Kidney capillary endothelial cell (primary cell): ENCODE measurements at places on chromosomes 11 and 22.

- DNase-seq, result no peak
Observed at GRCh38 chr22:34834059-34834458, 231.9 kb upstream of the ISX start.

GRCh38 chr11:106160494-106160893 lies 83.0 kb downstream of the AASDHPPT start:
- no peak for DNase-seq

GRCh38 chr11:33039274-33040032 lies at the start of gene TCP11L1:
Gene TCP11L1 (plus strand): TSS chr11:33039572. CDS start chr11:33043774, 4,202 bp downstream.
- DNase-seq, result peak; percentile 89

GRCh38 chr11:79762279-79762921 lies 321.6 kb upstream of the TENM4 start:
- no peak for DNase-seq

GRCh38 chr11:114027926-114028325 lies 31.6 kb upstream of the ZBTB16 start:
- no peak for DNase-seq

DNA sequence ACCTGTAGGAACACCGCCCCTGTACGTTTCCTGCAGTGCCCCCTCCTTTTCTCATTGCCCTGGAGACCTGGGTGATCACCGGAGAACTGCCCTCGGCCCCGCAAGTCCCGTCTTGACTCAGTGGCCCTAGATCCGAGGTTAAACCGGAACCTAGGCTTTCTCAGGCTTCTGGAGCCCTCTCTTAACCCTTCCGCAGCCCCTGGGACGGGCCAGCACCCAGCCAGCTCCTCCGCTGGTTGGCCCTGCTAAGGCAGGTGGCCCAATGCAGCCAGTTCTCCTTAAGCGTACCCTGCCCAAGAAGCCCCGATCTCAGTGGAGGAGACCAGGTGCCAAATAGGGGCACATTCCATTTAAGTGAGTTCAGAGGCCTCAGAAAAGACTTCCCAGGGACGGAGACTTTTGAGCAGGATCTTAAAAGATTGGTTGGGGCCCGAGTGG lies 776 bp downstream of the NLRX1 start:
- DNase-seq, result no peak

DNA sequence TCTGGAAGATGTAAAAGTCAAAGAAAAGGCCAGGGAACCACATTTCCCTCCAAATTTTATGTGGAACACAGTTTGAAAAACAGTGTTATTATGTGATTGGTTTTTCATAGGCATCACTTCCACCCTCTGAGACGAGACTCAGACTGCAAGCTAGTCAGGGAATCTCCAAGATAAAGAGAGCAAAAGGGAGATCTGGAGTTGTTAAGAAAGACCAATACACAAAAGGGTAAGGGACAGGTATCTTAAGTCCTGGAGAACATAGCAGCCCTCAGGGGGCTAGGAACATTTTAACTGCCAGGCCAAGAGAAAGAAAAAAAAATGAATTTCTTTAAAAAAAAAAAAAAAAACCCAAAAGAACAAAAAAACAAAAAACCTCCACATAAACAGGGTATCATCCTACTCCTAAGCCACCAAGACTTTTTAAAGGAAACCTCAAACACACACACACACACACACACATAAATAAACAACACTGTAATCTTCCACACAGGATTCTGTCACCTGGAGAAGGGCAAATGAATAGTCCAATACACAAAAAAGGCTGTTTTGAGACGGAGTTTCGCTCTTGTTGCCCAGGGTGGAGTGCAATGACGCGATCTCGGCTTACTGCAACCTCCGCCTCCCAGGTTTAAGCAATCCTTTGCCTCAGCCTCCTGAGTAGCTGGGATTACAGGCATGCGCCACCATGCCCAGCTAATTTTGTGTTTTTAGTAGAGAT lies 44.5 kb downstream of the CELF1 start:
- DNase-seq, result no peak

DNA sequence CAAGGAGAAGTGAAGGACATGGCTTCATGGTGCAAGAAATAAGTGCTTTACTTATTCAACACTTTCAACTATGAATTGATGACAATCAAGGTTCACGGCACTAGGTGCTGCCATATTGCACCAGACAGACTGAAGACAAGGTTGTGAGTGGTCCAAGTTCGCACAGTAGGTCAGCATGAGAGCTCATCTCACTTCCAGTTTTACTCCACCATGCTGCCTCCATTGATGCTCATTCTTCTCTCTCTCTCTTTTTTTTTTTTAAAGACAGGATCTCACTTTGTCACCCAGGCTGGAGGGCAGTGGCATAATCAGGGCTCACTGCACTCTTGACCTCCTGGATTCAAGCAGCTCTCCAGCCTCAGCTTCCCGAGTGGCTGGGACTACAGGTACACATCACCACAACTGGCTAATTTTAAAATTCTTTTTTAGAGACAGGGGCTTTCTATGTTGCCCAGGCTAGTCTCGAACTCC lies 47.7 kb downstream of the EHF start:
- DNase-seq, result no peak

DNA sequence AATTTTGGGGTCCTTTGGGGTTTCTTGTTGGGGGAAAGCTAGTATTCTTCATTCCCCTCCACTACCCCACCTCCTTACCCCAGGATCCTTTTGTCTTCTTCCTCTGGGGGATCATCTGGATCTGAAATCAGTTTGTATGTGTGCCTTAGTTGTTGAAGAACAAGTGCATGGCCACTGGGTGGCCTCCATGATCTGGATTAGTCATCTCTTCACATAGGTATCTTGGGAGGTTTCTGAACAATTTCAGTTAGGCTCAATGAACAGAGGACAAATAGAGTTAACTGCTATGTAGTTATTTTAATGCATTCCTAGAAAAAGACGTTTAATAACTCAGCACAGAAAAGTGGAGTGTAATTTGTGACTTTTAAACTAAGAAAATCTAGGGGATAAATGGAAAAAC lies 7.1 kb upstream of the VWA5A start:
- peak; percentile 27 for DNase-seq

DNA sequence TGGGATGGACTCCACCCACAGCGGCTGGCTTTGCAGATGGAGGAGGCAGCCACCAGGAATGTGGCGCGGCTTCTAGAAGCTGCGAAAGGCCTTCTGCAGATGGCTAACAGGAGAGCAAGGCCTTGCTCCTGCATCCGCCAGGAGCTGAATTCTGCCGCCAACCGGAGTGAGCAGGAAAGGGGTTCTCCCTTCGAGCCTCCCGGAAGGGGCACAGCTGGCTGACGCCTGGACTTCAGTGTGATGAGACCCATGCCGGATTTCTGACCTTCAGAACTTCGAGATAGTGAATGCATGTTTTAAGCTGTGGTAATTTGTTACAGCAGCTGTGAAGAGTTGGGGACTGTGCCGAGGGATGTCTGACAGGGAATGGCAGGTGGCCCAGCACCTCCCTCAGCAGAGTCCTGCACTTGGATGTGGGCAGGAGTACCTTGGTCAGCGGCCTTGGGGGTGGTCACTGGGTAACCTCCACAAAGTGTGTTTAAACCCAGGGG lies 7.7 kb downstream of the TBC1D22A start:
- DNase-seq, result no peak

- DNase-seq, result no peak
Observed at GRCh38 chr11:77287615-77288273, 13.7 kb downstream of the GDPD4 start.

- no peak for DNase-seq
Observed at GRCh38 chr11:114163830-114164401, 104.4 kb downstream of the ZBTB16 start.

DNA sequence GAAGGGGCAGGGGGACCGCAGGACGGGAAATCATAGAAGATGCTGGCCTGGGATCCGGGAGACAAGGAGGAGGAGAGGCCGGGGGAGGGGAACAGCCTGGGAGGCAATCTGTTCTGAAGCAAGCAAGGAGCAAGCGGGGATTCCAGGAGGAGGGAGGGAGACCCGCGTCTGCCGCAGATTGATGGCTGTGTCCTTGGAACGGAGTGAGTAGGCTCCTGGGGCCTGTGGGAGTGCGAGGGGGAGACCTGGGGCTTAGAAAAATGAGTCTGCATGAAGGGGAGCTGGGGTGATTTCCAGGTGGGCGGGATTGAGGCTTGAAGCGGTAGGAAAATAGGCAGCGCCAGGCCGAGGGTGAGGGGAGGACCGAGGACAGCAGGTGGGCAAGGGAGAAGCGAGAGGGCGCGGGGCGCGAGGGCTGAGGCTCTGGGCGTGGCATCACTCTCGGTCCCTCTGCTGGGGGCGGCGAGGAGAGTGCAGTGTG lies 1.6 kb upstream of the LRRC55 start:
- no peak for DNase-seq

DNA sequence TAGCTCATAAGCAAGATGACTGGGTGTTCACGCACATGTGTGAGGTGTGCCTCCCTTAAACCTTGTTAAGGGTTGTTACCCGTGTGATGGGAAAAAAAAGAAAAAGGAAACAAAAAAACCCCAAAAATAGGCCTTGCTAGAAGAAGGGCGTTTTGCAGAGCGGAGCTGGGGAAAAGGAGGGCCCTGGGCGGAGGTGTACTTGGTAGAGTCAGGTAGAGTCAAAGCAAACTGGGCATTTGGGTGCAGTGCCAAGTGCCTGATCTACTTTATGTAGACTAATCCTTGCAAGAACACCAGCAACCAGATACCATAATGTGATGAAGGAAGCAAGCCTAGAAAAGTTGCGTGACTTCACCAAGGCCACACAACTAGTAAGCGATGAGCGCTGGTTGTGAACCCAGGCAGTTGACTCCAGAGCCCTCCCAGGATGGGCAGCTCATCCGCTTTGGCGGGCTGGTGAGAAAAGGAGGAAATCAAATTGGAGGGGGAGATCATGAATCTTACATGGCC lies 1.2 kb upstream of the TIRAP start:
- DNase-seq, result no peak

DNA sequence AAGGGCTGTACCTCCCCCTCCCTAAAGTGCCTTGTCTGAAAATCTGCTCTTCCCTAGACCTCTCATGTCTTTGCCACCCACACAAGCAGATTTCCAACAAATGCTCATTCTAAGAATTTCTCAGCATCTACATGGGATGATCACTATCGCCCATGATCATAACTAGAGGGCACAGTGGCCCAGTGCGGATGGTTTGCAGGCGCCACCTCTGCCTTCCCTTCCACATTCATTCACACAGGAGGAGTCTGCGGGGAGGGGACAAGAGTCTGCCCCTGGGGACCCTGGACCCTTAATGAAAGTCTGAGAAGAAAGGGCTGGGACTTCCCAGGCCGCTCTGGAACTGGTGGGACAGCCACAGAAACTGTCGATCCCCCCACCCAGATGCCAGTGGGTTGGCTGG lies 28.9 kb downstream of the KCTD17 start:
- no peak for DNase-seq

DNA sequence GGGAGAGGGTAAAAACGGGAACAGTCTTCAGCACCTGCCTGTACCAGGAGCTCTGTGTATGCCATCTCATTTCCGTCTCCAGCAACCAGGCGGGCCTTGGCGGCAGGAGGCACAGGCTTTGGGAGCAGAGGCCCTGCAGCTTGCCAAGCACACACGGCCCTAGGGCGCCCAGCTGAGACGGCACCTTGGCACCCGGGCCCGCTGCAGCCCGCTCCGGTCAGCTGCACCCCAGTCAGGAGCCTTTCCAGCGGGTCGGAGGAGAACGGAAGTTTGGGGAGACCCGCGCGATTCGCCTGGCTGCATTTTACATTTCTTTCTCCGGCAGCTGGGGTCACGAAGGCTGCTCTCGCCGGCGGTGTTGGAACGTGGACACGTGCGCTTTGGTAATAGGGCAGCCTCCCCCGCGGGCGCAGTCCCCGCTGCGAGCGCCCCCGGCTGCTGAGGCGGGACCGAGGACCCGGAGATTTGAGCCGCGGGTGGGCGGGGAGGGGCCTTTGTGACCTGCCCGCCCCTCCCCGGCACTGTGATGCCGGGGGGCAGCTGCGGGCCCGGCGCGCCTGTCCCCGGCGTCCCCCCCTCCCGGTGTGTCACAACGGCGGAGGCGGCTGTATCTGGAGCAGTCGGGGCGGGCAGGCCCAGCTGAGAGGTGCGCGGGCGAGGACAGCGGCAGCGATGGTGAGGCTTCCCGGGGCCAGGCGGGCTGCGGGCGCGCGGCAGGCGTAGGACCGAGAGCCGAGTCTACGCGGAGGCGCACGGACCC lies at the start of gene TUBA8:
TUBA8 (plus strand) TSS at position 616 of the 760 bp plus-strand sequence; CDS start at position 673, 57 bp downstream.
- peak; percentile 16 for DNase-seq

- DNase-seq, result no peak
Observed at GRCh38 chr11:17890325-17890724, 122.5 kb downstream of the SERGEF start.

DNA sequence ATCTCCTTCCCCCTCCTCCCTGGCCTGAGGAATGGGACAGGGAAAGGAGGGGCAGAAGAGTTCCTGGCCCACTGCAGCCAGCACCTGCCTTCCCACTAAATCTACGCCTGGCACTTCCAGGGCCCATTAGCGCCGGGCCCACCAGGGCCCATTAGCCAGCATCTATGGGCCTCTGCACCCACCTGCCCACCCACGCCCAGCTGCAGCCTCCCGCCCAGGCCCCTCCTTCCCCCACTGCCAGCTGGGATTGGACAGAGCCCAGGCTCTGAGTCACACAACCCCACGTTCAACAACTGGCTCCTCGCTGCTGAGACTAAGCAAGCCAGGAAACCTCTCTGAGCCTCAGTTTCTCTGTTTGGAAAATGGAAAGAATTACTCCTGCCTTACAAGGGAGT lies 48.7 kb downstream of the CYTH4 start:
- no peak for DNase-seq

GRCh38 chr11:119509282-119509841 lies 86.4 kb upstream of the THY1 start:
- DNase-seq, result no peak

- DNase-seq, result no peak
Observed at GRCh38 chr11:45254070-45254469, 32.1 kb downstream of the SYT13 start.

GRCh38 chr11:126612671-126613070 lies 257.2 kb downstream of the ST3GAL4 start:
- DNase-seq, result no peak

DNA sequence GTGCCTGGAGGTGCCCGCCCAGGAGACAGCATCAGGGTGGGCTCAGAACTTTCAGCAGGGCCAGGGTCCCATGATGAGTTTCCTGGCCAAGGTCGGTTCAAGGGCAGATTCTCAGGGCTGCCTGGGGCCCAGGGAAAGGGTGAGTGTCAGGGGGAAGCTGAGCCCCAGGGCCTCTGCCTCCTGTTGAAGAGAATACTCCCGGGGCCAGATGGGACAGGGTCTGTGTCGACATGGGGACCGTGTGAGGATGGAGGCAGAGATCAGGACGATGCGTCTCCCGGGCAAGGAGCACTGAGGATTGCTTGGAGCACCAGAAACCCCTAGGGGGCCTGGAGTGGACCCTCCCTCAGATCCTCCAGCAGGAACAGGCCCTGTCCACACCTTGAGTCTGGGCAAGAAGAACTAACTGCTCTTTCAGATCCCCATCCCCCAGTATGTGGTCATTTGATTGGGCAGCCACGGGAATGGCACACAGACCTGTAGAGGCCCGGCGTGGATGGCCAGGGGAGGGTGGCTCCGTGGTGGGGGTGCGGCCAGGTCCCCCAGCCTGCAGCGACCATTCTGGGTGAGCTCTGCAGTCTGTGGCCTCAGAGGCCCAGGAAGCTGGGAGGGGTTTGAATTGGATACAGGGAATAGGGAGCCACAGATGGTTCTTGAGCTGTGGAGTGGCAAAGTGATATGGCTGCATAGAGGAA lies 1078.7 kb downstream of the BRD1 start:
- no peak for DNase-seq

GRCh38 chr11:33258631-33259205 lies 1.5 kb downstream of the HIPK3 start:
- peak; percentile 38 for DNase-seq

GRCh38 chr11:94142308-94143281 lies 14.0 kb downstream of the PANX1 start:
- DNase-seq, result peak; percentile 69

GRCh38 chr22:26847816-26848215 lies 190.4 kb downstream of the MIAT start:
- DNase-seq, result no peak

GRCh38 chr11:42410251-42410955 lies 901.4 kb upstream of the API5 start:
- no peak for DNase-seq
